Inflammatory macrophage (primary cell): ENCODE measurements at places on chromosomes 5 and 9.
A peak's percentile ranks its signal among the peaks of the same experiment; 100 is the strongest.

GRCh38 chr9:116656501-116656971 is 30.6 kb upstream of the TRIM32 start:
- no peak for DNase-seq

DNA sequence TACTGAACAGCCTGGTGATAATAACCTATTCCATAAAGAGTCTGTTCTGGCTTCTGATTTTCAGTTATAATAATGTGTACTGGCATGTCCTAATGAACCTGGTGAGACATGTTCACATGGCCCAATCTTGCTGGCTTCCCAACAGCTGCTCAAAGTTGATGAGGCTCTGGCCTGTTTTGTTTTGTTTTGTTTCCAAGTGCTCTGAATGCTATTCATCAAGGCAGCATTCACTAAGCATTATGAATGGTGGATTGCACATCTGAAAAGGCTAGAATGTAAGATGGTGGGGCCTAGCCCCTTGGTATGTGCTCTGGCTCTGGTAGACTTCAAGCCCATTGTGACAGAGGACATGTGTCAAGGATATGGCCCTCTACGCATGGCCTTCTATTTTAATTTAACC is 388.5 kb downstream of the PSAT1 start:
- DNase-seq: peak; percentile 1

DNA sequence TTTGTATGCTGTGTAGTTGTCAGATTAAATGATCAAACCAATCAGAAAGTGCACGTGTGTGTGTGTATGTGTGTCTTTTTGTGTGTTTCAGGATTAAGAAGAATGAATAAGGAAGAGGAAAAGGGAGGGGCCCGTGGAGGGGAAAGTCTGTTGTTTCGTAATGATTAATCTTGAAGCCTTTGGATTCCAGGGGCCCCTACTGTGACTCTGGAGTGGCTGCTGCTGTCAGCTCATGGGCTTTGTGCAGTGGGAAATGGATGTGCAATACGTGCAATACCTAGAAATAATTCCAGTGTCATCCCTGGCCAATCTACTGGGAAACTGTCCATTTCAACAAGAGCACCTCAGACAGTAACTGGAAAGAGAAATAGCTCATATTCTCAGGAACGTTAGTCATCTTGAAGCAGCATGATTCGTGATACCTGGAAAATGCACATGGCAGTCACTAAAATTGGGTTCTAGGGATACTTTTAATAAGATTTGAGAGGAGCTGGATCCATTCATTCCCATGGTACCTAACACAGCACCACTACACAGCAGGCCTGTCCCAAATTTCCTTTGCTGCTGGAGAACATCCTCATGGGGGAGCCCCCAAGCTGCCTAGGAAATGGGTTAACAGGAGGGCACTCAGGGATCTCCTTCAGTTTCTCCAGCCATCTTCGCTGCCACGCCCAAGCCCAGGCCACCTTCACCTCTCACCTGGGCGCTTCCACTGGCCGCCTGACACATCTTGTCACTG is 186.3 kb downstream of the NR3C1 start:
- peak; percentile 28 for DNase-seq

- no peak for DNase-seq
Observed at GRCh38 chr5:64654561-64654938, 35.8 kb upstream of the SHISAL2B start.

- no peak for DNase-seq
Observed at GRCh38 chr5:84384604-84385575, at the start of gene EDIL3. Gene EDIL3 (minus strand): TSS chr5:84384880. CDS start chr5:84384374, 506 bp downstream.
